ENCODE measurements at places on chromosomes 7 and 10.

DNA sequence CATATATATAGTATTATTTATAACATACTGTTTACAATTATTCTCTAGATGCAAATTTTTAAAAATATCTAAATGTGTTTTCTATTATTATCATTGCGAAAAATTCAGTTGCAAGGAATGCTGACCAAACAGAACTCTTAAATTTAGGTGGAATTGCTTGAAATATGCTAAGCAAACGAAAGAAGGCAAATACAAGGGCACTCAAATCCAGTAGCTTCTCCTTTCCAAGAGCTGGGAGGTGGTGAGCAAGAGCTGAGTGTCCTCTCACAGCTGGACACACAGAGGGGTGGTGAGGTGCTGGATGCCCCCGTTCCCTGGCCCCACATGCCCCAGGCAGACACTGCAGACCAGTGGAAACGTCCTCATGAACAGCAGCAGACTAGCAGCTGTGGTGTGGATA is 166.0 kb downstream of the TAX1BP1 start:
- DNase-seq, result no peak

GRCh38 chr10:42488416-42488815 is 150.0 kb downstream of the ZNF33B start:
- DNase-seq, result no peak

- DNase-seq, result no peak
Observed at GRCh38 chr10:7318836-7319235, 92.0 kb downstream of the SFMBT2 start.

GRCh38 chr10:48938281-48938680 is 1.4 kb downstream of the LRRC18 start:
- DNase-seq, result no peak

DNA sequence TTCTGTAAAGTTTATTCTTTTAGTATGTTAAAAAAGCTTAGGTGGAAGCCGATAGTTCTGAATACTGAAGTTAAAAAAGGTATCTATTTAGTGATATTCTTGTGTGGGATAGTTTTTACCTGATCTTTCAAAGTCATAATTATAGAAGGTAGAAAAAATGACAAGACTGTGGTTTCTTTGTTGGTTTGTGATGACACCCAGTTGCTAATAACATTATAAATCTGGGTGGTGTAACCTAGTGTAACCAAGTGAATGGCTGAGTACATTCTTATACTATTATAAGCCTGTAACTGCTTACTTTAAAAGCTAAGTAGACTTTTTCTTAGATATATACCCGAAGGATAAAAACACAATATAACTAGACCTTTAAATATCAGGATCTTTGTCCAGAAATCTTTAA is 2.3 kb downstream of the CDK13 start:
- no peak for DNase-seq

- DNase-seq, result no peak
Observed at GRCh38 chr10:114048472-114048871, 4.8 kb downstream of the ADRB1 start.

- DNase-seq, result no peak
Observed at GRCh38 chr7:87574630-87575029, 26.1 kb downstream of the ABCB1 start.

- DNase-seq, result no peak
Observed at GRCh38 chr7:2567679-2568278, 9.0 kb downstream of the IQCE start.

- no peak for DNase-seq
Observed at GRCh38 chr10:3926258-3926657, 141.2 kb upstream of the KLF6 start.

GRCh38 chr10:91206837-91207474 is 13.5 kb upstream of the PCGF5 start:
- DNase-seq, result no peak

DNA sequence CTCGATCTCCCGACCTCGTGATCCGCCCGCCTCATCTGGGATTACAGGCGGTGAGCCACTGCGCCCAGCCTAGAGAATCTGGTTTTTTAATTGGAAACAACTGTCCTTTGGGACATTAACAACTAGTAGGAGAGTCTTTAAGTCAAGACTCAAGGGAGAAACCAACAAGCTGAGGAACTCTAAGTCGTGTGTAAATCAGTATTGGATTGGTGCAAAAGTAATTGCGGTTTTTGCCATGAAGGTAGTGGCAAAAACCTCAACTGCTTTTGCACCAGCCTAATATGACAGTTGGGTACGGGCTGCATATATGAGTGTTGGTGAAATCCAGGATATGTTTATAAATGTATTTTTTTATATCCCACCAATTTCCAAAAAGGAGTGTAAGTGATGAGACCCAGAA is 113.9 kb upstream of the PLXNA4 start:
- DNase-seq, result no peak

DNA sequence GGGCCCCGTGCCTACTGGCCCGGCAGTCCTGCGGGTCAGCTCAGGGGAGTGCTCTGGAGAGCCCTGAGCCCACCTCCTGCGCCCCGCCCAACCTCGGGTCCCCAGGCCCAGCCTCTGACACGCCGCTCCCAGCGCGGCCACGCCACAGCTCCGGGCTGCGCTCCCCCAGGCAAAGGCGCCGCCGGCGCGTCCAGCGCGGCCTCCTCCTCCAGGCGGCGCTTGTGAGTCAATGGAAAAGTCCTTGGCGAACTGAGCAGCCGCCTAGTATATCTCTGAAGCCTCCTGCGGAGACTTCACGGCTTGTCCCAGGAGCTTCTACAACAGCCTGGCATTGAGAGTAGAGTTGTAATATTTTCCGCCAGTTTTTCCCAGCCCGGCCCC is 29.5 kb upstream of the BMS1 start:
- peak; percentile 73 for DNase-seq

DNA sequence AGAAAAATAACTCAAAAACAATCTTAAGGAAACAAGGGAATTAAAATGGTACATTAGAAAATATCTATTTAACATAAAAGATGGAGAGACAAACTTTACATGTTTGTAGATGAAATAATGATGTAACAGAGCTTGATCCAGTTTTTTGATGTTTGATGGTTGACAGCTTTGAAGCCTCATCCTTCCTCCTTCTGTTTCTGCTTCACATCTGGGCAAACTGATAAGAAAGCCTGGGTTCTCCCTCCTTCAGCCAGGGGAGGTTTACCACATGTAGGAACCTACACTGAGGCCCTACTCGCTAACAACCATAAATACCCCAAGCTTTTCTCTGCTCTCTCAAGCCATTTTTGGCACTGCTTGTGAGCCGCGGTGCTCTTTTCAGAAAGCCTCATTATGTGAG is 82.8 kb upstream of the ZNF32 start:
- DNase-seq, result no peak

GRCh38 chr7:127770885-127771284 is 118.9 kb downstream of the SND1 start:
- no peak for DNase-seq

- DNase-seq, result no peak
Observed at GRCh38 chr7:67470256-67470751, 473.7 kb downstream of the TYW1 start.

DNA sequence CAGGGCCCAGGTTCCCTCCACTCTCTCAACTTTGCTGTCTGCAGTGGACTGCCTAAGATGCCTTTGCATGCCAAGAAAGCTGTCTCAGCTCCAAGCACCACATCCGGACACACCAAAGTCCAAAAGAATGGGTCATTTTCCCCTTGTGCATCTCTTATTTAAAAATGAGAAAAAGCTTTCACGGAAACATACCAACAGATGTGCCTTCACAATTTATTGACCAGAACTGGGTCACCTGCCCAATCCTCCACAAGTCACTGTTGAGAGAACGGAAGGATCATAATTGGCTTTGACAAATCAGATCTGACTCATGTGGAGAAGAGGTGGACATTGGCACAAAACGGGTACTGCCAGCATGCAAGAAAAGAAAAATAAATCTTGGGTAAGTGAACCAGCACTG is 258.3 kb downstream of the SNX13 start:
- no peak for DNase-seq

DNA sequence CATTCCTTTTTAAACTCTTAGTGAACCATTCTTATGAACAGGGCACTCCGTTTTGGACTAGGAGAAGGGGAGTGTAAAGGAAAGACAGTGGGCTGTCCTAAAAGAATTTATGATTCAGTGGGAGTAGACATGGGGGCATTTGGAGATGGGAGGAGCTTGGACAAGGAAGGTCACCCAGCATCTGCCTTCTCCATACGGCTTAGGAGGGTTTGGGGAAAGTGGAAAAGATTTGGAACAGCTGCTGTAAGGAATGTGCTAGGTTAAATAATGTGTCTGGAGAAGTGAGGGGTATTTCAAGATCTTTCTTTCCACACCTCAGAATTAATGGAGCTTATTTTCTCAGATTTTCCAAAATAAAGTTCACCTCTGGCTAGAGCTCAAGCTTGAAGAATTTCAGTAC is 24.0 kb downstream of the SLC35G1 start:
- no peak for DNase-seq

GRCh38 chr7:108012499-108013430 is 9.8 kb upstream of the LAMB1 start:
- DNase-seq, result no peak

DNA sequence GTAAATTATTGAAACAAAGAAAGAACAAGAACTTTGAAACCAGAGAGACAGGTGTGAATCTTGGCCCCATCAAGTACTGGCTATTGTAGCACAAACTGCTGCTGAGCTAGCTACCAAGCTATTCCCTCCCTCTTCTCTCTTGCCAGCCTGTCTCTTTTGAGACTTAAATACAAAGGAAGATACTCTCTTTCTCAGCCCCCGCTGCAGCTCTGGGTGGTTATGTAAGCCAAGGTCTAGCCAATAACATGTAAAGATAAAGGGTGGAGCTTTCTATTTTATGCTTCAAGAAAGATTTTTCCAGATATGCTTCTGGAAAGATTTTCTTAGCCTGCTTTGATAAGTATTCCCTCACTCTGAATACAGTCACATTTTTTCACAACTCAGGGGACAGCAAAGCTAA is 17.2 kb downstream of the BAZ1B start:
- DNase-seq, result no peak

- DNase-seq, result no peak
Observed at GRCh38 chr10:12699258-12699700, 302.2 kb downstream of the CCDC3 start.

- DNase-seq, result no peak
Observed at GRCh38 chr10:78584681-78585080, 484.1 kb upstream of the ZMIZ1 start.

- DNase-seq, result no peak
Observed at GRCh38 chr7:35021445-35021844, 15.8 kb downstream of the DPY19L1 start.

DNA sequence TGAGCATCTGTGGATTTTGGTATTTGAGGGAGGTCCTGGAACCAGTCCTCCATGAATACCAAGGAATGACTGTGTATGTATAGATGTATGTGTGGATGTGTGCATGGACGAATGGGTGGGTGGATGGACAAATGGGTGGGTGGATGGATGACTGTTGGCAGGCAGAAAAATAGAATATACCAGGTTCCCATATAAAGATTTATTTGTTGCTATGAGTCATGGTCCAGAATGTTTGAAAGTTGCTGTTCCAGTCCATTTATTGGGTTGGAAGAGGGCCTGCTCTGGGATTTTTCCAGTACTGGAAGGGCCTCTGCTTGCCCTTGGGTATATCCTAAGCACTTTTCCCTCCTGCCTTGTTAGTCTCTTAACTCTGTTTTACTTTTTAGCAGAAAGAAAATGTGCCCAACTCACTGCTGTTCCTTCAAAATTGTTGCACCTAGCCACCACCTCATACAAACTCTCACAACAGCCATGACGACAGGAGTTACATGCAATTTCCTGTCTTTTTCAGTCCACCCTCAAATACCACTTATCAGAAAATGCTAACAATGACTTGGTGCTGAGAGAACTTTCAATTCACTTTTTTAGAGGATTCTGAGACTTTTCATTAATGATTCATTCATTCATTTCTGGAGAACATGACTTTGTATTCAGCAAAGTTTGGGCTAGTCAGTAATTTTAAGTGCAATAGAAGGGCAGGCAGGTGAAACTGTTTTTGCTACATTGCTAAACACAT is 108.1 kb downstream of the EEPD1 start:
- no peak for DNase-seq

DNA sequence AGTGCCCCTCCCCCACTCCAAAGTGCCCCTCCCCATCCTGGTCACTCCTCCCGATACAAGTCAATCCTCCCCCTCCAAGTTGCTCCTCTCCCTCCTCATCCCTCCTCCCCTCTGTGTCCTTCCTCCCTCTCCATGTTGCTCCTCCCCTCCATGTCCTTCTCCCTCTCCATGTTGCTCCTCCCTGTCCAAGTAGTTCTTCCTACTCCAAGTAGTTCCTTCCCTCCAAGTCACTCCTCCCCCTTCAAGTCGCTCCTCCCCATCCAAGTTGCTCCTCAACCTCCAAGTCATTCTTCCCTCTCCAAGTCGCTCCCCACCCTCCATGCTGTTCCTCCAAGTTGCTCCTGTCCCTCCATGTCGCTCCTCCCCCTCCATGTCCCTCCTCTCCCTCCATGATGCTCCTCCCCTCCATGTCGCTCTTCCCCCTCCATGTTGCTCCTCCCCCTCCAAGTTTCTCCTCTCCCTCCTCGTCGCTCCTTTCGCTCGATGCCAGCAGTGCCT is 8.6 kb upstream of the WBP1L start:
- no peak for DNase-seq

All from activated CD8-positive, alpha-beta memory T cell treated with anti-CD3 and anti-CD28 coated beads, Interleukin-2, amount 50 U/mL, for 4 hours (primary cell).